ENCODE measurements at places on chromosomes 4 and X. TPM values are rescaled to one million over a fixed set of nuclear protein-coding genes. Genes with fewer than 3 reads are reported as not detected.

NR0B1 gene
- total RNA-seq: not detected

ARHGEF38 gene
- not detected for total RNA-seq

XPNPEP2 gene
- 24.8 TPM for total RNA-seq

LNX1 gene
- 4.6 TPM for total RNA-seq

SEL1L3 gene
- 25.3 TPM for total RNA-seq

TMPRSS11A gene
- total RNA-seq: not detected

TRAM1L1 gene
- total RNA-seq: 1.0 TPM

AVPR2 gene
- total RNA-seq: 3.0 TPM

KCND1 gene
- 3.4 TPM for total RNA-seq

PSAPL1 gene
- total RNA-seq: not detected

GRCh38 chr4:35520059-35520458 is 724.3 kb downstream of the ARAP2 start:
- H3K4me3 ChIP-seq: no peak overlapping the region
- H3K36me3 ChIP-seq: no peaks in the 10 kb centered on the region
- no peak overlapping the region for H3K27ac ChIP-seq

GRCh38 chrX:63932006-63932405 is 147.0 kb upstream of the ARHGEF9 start:
- no peak overlapping the region for H3K4me3 ChIP-seq
- H3K27me3 ChIP-seq: no peaks in the 10 kb centered on the region
- DNase-seq: no peak
- H3K27ac ChIP-seq: no peak overlapping the region

DNA sequence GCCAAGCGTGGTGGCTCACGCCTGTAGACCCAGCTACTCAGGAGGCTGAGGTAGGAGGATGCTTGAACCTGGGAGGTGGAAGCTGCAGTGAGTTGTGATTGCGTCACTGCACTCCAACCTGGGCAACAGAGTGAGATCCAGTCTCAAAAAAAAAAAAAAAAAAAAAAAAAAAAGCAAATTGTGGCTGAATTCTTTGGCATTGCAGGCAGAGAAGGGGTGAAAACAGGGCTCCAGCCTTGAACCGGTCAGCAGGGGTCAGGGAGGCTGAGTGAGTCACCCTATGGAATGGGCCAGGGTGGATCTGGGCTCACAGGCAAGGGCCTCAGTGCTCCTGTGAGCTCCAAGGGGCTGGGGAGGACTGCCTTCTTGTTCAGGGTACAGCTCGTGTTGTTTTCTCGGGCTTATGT is 13.2 kb upstream of the FAM3A start:
- H3K36me3 ChIP-seq: no peaks in the 10 kb centered on the region
- H3K4me1 ChIP-seq: no peaks in the 10 kb centered on the region
- no peak overlapping the region for H3K4me3 ChIP-seq
- DNase-seq: no peak
- H3K27me3 ChIP-seq: no peaks in the 10 kb centered on the region

GRCh38 chr4:27318740-27319139 is 458.1 kb downstream of the STIM2 start:
- DNase-seq: no peak
- H3K27ac ChIP-seq: no peak overlapping the region
- H3K36me3 ChIP-seq: no peaks in the 10 kb centered on the region

DNA sequence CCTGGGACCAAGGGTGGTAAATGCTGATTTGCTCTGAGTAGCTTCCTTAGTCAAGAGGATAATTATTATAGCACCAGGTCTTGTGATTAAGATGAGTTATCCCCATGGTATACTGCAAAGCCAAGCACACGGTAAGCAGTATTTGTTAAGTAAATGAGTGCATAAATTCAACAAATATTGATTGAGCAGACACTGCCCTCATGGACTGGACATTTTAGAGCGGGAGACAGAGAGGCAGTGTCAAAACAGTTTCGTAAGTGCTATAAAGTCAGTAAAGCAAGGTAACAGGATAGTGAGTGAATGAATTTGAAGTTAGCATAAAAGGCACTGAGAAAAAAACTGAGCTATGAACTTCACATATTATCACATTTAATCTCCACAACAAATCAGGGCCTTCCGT is 13.9 kb downstream of the PHF8 start:
- no peak for DNase-seq
- no peaks in the 10 kb centered on the region for H3K4me1 ChIP-seq
- no peak overlapping the region for H3K27ac ChIP-seq
- H3K27me3 ChIP-seq: no peaks in the 10 kb centered on the region

- H3K27me3 ChIP-seq: no peaks in the 10 kb centered on the region
- H3K4me1 ChIP-seq: no peaks in the 10 kb centered on the region
- DNase-seq: no peak
Observed at GRCh38 chr4:117965622-117966021, 68.7 kb upstream of the NDST3 start.

DNA sequence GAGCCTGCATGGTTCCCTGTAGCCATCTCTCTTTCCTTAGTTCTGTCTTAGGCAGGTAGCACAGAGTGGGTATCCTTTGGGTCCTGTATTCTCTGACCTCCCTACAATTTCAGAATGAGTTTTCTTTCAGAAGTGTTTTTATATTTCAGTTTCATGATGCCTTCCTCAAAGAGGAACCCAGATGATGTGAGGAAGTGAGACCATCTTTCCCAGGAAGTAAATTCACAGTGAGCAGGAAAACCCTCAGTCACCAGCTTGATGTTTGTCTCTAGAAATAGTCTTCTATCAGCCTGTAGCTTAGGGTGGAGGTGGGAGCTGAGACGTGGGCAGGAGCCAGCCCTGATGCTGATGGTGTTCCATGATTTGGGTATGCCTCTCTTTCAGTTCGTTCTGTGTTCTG is 16.9 kb downstream of the PLAC1 start:
- H3K4me3 ChIP-seq: no peak overlapping the region
- H3K4me1 ChIP-seq: no peaks in the 10 kb centered on the region
- H3K36me3 ChIP-seq: no peaks in the 10 kb centered on the region
- DNase-seq: no peak
- no peak overlapping the region for H3K27ac ChIP-seq

DNA sequence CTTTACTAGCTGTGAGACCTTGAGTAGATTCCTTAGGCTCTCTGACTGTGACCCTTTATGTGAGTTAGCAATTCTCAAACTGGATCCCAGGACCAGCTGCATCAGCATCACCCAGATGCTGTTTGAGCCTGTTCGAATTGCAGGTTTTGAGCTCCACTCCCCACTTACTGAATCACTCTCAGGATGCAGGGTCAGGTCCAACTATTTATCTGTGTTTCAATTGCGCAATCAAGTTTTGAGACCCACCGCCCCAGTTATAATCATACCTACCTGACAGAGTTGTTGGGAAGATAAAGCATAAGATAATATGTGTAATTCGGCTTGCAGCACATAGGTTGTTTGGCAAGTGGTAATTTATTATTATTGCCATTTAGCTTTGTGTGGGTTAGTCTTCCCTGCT is 155.8 kb upstream of the DGKK start:
- no peaks in the 10 kb centered on the region for H3K36me3 ChIP-seq
- no peaks in the 10 kb centered on the region for H3K4me1 ChIP-seq
- DNase-seq: no peak
- H3K27me3 ChIP-seq: no peaks in the 10 kb centered on the region

DNA sequence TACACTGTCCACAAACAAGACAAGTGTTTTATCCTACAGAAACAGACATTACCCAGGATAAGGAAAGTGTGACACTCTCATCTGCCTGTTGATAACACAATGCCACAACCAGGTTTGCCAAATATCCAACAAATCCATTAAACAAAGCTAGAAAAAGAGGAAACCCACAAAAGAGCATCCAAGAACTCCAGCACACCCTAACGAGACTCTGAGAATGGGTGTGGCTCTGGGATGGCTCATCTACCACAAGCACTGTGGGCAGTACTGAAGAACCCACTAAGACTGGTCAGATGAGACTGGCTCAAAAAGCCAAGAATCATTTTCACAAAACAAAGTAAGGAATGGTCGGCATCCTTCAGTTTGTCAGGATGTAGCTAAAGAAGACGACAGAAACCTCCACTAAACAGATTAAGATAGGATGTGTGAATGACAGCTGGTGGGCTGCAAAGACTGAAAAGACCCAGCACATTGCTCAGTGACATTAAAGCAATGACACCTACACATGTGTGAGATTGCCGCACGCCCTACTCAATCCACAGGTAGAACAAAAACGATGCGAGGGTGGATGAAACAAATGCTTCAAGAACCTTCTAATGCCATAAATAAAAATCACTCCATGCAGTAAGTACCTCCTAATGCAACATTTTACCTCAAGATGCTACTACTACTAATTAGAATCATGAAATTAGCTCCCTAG is 14.7 kb downstream of the ATP8A1 start:
- DNase-seq: no peak
- no peaks in the 10 kb centered on the region for H3K4me1 ChIP-seq
- no peaks in the 10 kb centered on the region for H3K36me3 ChIP-seq

DNA sequence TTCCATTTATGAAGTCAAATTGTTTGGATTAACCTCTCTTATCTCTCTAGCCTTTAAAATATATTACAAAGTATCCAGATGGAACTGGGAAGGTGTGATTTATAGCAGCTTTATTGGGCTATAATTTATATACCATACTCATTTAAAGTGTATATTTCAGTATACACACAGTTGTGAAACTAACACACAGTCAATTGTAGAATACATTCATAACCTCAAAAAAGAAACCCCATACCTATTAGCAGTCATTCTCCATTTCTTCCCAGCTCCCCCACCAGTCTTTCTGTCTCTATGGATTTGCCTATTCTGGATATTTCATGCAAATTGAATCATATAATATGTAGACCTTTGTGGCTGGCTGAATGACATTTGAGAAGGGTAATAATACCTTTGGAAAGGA is 7.6 kb upstream of the NAP1L5 start:
- H3K4me1 ChIP-seq: peaks cover 3% of the 10 kb centered on the region
- no peaks in the 10 kb centered on the region for H3K27me3 ChIP-seq
- no peaks in the 10 kb centered on the region for H3K36me3 ChIP-seq
- H3K27ac ChIP-seq: no peak overlapping the region

DNA sequence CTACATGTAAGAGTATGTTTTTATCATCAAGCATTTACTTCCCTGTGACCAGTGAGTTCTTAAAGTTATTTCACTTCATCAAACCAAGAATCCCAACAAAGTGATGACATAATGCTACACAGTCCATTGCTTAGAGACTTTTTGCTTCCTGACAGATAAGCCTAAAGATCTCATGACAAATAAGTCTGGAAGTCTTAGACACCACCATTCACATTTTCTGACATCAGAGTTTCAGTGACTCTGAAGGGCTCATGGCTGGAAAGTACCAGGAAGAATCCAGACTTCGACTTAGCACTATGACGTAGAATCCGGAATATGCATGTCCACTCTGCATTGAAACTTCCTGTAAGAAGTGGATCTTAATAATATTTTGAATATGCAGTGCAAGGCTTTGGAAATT is 53.7 kb downstream of the CLDN22 start:
- no peak for DNase-seq
- no peaks in the 10 kb centered on the region for H3K4me1 ChIP-seq
- H3K27ac ChIP-seq: no peak overlapping the region
- no peak overlapping the region for H3K4me3 ChIP-seq
- no peaks in the 10 kb centered on the region for H3K27me3 ChIP-seq

DNA sequence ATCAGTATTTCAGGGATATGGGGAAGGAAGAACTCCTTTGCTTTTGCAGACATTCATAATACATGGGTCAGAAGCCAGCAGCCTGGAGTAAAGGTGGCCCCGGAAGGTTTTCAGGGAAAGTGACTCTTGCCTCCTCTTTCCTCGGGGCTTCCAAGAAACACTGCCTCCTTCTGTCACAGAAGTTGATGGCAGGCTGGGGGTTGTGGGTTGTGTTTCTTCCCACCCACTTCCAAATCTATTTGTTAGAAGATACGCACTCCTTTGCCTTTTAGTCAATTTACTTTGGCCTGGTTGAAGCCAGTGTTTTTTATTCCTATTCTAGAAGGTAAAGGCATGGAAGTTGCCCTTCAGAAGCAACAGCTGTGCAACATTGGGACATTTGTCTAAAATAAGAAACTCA is 19.7 kb downstream of the KIT start:
- no peaks in the 10 kb centered on the region for H3K36me3 ChIP-seq
- H3K27ac ChIP-seq: no peak overlapping the region
- no peak overlapping the region for H3K4me3 ChIP-seq
- no peak for DNase-seq
- no peaks in the 10 kb centered on the region for H3K27me3 ChIP-seq

GRCh38 chrX:143486105-143486504 is 31.2 kb downstream of the SPANXN3 start:
- H3K4me1 ChIP-seq: no peaks in the 10 kb centered on the region
- no peaks in the 10 kb centered on the region for H3K27me3 ChIP-seq
- no peak overlapping the region for H3K4me3 ChIP-seq
- no peak overlapping the region for H3K27ac ChIP-seq
- H3K36me3 ChIP-seq: no peaks in the 10 kb centered on the region

- H3K27me3 ChIP-seq: no peaks in the 10 kb centered on the region
- no peaks in the 10 kb centered on the region for H3K4me1 ChIP-seq
- H3K4me3 ChIP-seq: no peak overlapping the region
- no peak for DNase-seq
- H3K36me3 ChIP-seq: no peaks in the 10 kb centered on the region
- H3K27ac ChIP-seq: peak overlapping the region; percentile 19
Observed at GRCh38 chr4:113673450-113673849, 88.1 kb downstream of the CAMK2D start.

- no peaks in the 10 kb centered on the region for H3K27me3 ChIP-seq
- no peak for DNase-seq
- no peak overlapping the region for H3K27ac ChIP-seq
- H3K4me3 ChIP-seq: no peak overlapping the region
- peaks cover 2% of the 10 kb centered on the region for H3K4me1 ChIP-seq
Observed at GRCh38 chrX:19761554-19762295, 125.7 kb downstream of the SH3KBP1 start.

DNA sequence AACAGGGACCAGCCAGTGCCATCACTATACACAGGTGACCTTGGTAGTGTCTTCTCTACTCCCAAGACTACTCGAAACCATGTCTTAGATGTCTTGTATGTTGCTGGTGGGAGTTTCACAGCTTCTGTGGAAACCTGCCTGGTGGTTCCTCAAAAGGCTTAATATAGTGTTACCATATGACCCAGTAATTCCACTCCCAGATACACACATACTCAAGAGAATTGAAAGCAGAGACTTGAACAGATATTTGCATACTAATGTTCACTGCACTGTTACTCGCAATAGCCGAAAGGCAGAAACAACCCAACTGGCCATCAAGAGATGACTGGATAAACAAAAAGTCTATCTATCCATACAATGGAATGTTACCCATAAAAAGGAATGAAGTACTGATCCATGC is 3.1 kb downstream of the TFDP3 start:
- no peaks in the 10 kb centered on the region for H3K36me3 ChIP-seq
- no peak overlapping the region for H3K27ac ChIP-seq
- H3K4me3 ChIP-seq: no peak overlapping the region
- no peak for DNase-seq
- H3K4me1 ChIP-seq: no peaks in the 10 kb centered on the region

DNA sequence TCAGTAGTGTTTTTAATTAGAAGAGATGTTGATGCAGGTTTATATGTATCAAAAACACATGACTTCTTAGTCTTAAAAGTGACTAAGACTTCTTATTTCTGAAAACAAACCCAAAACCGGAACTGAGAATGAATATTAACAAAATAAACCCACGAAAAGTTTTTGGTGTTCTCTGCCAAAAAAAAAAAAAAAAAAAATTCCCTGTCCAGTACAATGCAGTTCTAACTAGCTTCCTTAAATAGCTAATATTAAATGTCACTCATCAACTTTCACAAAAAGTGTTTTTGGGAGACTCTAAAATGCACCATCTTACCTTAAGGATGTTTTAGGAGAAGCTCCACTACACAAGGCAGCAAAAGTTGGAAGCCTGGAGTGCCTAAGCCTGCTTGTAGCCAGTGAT is 2.0 kb downstream of the ANKRD37 start:
- peaks cover 2% of the 10 kb centered on the region for H3K36me3 ChIP-seq
- no peaks in the 10 kb centered on the region for H3K4me1 ChIP-seq
- DNase-seq: no peak
- H3K27me3 ChIP-seq: no peaks in the 10 kb centered on the region

All from aorta (tissue), 5 donors.